ENCODE measurements at places on chromosomes 6 and 20. TPM values are rescaled to one million over a fixed set of nuclear protein-coding genes. Genes with fewer than 3 reads are reported as not detected.

The ME1 gene
- total RNA-seq, result 22.3 TPM

The TFAP2A gene
- total RNA-seq, result 0.66 TPM

The AIG1 gene
- 76.5 TPM for total RNA-seq

The LRP11 gene
- 18.2 TPM for total RNA-seq

The CDSN gene
- not detected for total RNA-seq

The MOG gene
- total RNA-seq, result 14.7 TPM

The COL20A1 gene
- total RNA-seq, result not detected

The LINC00237 gene
- total RNA-seq, result not detected

The EYS gene
- total RNA-seq, result 0.08 TPM

The SNAI1 gene
- 0.69 TPM for total RNA-seq

The CNR1 gene
- total RNA-seq, result 0.66 TPM

The GPX5 gene
- not detected for total RNA-seq

The SIRPB1 gene
- total RNA-seq, result 0.27 TPM

The EFCAB8 gene
- not detected for total RNA-seq

The KCNB1 gene
- total RNA-seq, result 0.77 TPM

The TSHZ2 gene
- total RNA-seq, result 3.1 TPM

The RBL1 gene
- 4.7 TPM for total RNA-seq

The ASCC3 gene
- 16.7 TPM for total RNA-seq

The C6orf163 gene
- total RNA-seq, result 1.6 TPM

The PSMF1 gene
- 124 TPM for total RNA-seq

The BPHL gene
- 15.5 TPM for total RNA-seq

The CST5 gene
- total RNA-seq, result not detected

The TMEM170B gene
- total RNA-seq, result 4.4 TPM

The TFAP2C gene
- 0.19 TPM for total RNA-seq

The ASIP gene
- 32.6 TPM for total RNA-seq

The PRL gene
- total RNA-seq, result not detected

The EPPIN gene
- not detected for total RNA-seq

The ARMH2 gene
- not detected for total RNA-seq

The DEFB124 gene
- not detected for total RNA-seq

The DPPA5 gene
- total RNA-seq, result not detected

The LAMA2 gene
- total RNA-seq, result 185 TPM

The MICB gene
- 1.1 TPM for total RNA-seq

The NOTCH4 gene
- total RNA-seq, result 23.0 TPM

The FIG4 gene
- 8.0 TPM for total RNA-seq

The POM121L2 gene
- total RNA-seq, result not detected

The FLRT3 gene
- total RNA-seq, result 0.05 TPM

The ULBP2 gene
- 0.93 TPM for total RNA-seq

The PACRG gene
- total RNA-seq, result 10.5 TPM

The FGD2 gene
- total RNA-seq, result 6.0 TPM

The KIAA1755 gene
- total RNA-seq, result 7.1 TPM

The TBXT gene
- not detected for total RNA-seq
